ENCODE measurements at places on chromosomes 3 and 15.

DNA sequence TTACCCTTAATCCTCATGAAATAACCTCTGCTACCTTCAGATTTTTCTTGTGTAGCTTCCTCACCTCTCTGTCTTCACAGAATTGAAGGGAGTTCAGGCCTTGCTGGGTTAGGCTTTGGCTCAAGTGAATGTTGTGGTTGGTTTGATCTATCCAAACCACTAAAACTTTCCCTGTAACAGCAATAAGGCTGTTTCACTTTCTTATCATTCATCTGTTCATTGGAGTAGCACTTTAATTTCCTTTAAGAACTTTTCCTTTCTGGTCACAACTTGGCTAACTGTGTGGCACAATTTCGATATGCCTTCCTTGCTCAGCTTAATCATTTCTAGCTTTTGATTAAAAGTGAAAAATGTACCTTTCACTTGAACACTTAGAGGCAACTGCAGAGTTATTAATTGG, 129.8 kb downstream of the NR1I2 start:
- no peak for DNase-seq

DNA sequence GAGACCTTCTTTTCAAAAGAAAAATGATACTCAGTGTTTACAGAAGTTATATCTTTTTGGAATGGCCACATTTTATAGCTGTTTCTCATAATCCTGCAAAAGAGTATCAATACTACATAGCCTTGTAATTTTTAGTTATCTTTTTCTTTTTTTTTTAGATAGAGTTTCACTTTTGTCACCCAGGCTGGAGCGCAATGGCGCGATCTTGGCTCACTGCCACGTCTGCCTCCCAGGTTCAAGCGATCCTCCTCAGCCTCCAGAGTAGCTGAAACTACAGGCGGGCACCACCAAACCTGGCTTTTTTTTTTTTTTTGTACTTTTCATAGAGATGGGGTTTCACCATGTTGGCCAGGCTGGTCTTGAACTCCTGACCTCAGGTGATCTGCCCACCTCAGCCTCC, 53.6 kb downstream of the ANKRD28 start:
- DNase-seq, result no peak

DNA sequence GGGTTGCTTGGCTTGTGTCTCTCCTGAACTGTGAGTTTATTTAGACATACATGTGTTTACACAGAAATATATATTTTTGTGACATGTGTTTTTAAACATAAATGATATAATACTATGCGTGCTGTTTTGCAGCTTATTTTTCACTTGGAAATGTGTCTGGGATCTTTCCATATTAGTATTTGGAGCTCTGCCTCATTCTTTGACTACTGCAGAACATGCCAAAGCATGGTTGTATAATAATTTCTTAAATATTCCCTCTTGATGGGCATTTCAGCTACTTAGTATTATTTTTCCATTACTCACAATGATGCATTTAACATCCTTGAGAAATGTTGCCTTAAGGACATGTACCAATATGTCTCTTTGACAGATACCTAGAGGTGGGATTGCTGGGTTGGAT, 19.5 kb downstream of the ANAPC13 start:
- DNase-seq, result no peak

GRCh38 chr15:26091184-26091583, 228.1 kb upstream of the ATP10A start:
- no peak for DNase-seq

GRCh38 chr3:133464573-133464972, 64.7 kb downstream of the BFSP2 start:
- no peak for DNase-seq

GRCh38 chr3:159796744-159797143, 191.9 kb upstream of the IL12A start:
- DNase-seq, result no peak

GRCh38 chr3:14822670-14823390, 4.1 kb downstream of the FGD5 start:
- no peak for DNase-seq

DNA sequence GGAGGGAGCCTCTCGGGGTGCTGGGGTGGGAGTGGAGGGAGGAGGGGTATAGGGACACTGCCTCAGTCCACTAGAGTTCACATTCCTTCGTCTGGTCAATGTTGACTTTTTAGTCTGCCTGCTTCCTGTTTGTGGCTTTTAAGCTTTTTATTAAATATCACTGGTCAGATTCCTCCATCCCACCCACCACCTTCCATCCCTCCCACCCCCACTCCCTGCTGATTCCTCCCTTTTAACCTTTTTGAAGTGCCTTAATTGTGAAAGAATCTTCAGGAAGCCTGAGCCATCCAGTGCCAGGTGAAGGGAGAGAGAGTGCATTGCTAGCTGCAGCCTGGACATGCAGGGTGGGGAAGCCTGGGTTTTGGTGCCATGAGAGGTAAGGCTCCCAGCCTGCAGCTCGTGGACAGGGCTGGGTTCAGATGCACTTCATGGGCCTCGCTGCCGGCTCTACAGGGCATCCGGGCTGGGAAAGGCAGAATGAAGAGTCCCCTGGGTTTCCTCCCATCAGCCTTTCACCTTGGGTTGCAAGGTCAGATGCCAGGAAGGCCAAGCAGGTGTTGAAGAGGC, 105.9 kb downstream of the DNAJB8 start:
- no peak for DNase-seq

- DNase-seq, result no peak
These were observed 1072.2 kb downstream of the FHIT start for GRCh38 chr3:60178931-60179653.

- DNase-seq, result no peak
These were observed 633.1 kb upstream of the TBL1XR1 start for GRCh38 chr3:177830411-177830849.

- no peak for DNase-seq
These were observed 3.1 kb downstream of the OXSR1 start for GRCh38 chr3:38168151-38169026.

- DNase-seq, result no peak
These were observed 44.0 kb downstream of the CEMIP start for GRCh38 chr15:80823120-80823519.

DNA sequence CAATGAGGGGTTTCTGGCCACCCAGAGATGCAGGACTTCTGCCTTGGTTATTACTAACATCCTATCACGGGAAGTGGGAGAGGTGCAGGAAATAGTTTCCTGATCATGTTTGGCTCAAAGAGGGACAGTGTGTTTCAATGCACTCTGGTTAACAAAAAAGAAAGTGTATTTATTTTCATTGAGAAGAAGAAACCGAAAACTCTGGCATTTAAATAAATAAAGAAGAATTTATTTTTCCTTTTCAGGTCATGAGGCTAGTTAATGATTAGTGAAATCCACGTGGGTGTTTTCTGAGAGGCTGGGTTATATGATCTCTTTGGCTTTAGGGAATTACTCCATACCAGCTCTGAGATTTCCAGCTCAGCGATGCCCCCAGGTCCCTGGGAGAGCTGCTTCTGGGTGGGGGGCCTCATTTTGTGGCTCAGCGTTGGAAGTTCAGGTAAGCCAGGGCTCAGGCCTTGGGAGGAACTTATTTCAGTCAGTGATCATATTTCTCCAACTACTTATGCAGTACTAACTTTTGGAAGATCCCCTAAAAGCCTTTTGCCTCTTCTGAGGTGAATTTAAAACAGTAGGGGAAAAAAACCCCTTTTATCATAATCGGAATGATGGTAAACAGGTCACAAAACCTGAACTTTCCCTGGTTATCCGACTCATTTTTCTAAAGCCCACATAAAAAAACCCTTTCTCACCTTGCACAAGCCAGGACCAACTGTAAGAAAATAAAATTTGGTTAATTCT, at the start of gene PLA1A:
Gene PLA1A, plus strand, starts transcription at position 338 of the 741 bp plus-strand sequence. Its CDS starts 29 bp downstream, at position 367.
- no peak for DNase-seq

GRCh38 chr3:73433687-73434086, 191.1 kb downstream of the PDZRN3 start:
- no peak for DNase-seq

DNA sequence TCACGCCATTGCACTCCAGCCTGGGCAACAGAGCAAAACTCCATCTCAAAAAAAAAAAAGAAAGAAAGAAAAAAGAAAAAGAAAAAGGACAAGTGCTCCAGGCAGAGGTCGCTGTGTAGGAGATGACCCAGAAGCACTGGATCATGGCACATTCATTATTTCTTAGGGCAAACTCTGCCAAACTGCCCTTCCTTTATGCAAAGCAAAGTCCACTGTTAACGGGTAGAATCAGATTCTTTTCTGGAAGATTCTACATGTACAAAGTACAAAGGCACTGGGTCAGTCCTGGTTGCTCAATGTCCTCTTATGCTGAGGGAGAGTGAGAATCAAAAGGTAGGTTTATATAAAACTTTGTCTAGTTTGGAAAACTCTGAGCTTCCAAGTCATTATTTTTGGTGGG, 144.9 kb downstream of the FEZF2 start:
- no peak for DNase-seq

GRCh38 chr3:97967966-97968365, 4.3 kb downstream of the RIOX2 start:
- DNase-seq, result no peak

DNA sequence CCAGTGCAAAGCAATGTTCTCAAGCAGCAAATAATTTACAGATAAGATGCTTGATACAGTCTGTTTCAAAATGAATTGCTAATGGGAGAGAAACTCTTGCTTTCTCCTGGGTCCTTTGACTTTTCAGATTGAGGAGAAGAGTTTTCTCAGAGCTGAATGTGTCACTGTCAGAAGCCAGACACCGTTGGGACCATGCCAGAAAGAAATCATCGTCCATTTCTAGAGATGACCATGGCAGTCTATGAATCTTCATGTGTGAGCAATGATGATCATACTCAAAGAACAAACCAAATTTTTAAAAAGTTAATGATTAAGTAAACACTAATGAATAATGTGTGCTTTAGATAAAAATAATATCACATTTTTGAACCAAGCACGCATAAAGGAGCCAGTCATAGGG, 77.6 kb downstream of the ZNF385D start:
- no peak for DNase-seq

DNA sequence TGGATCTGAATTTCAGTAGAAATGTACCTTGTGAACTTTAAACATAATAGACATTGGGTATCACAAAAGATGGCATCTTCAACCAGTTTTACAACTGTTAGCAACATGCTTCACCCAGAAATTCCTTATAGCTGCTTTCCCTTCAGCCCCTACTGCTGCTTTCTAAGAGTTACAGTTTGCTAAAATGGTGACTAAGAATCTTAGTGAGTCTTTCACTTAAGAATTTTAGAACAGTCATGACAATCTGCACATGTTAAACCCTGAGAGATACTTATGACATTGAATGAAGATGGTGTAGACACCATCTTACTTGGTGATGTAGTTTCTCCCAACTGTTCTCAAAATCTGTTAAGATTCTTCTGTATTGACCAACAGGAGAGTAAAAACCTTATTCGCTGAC, 129.7 kb upstream of the UBE2E1 start:
- DNase-seq, result no peak

- no peak for DNase-seq
These were observed 1082.6 kb upstream of the EPHA6 start for GRCh38 chr3:95731753-95732152.

GRCh38 chr15:47415539-47415971, 301.8 kb upstream of the SEMA6D start:
- DNase-seq, result no peak

DNA sequence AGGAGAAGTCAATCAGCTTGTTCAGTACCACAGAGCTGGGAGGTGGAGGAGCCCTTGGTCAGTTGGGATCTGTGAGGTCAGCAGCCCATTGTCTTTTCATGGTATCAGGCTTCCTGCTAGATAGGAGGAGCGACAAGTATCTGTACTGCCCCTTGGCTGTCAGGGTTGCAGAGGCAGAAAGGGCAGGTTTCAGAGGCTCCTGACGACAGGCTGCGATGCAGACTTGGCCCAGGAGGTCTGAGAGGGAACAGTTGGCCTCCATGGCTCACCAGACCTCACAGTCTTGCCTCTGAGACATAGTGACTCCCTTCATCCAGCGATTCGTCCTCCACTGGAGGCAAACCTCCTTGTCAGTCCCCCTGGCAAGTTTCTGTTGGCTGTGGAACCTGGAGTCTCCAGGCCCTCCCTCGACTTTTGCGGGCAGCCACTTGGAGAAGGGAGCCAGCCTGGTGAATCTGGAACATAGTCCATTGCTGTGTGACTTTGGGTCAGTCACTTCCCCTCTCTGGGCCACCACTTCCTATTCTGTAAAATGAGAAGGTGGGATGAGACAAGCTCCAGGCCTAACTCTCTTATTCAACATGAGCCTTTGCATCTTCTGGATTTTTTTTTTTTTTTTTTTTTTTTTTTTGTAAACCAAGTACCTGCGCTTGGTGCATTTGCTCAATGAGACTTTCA, 177.9 kb upstream of the TLE3 start:
- DNase-seq, result no peak

DNA sequence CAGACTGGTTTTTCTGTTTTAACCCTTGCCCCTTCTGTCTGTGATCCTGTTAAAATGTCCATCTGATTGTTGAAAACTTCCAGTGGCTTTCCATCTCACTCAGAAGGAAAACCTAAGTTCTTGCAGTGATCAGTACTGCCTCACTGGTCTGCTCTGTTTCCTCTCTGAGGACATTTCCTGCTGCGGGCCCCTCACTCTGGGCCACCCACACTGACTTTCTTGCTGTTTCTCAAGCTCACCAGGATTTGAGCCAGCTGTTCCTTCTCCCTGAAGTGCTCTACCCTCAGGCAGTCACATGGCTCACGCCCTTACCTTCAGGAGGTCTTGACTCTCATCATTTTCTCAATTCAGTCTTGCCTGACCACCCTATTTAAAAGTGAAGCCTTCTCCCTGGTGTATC, 1.8 kb downstream of the GRK7 start:
- DNase-seq, result no peak

DNA sequence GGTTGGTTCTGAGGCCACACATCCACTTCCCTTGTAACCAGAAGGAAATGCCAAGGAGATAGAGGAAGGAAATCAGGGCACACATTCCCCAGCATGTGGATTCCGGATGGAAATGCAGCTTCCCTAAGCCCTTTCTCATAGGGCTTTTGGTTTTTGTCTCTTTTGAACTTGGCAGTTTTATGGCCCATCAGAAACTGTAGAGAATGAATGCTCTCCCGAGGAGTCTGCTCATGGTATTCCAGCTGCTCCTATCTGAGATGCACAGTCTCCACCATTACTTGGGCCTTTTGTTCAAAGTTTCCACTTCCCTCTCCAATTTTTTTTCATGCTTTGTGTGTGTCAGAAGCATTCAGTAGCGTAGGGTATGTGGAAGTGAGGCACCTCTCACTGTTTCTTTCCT, 21.2 kb downstream of the XYLB start:
- DNase-seq, result no peak

GRCh38 chr15:83843471-83843871, 189.5 kb downstream of the ADAMTSL3 start:
- no peak for DNase-seq

All from neuronal stem cell (in vitro differentiated cells).